NCI-H1105 (cell line): ENCODE measurements at places on chromosomes 2 and 18.
A peak's percentile ranks its signal among the peaks of the same experiment; 100 is the strongest.

DNA sequence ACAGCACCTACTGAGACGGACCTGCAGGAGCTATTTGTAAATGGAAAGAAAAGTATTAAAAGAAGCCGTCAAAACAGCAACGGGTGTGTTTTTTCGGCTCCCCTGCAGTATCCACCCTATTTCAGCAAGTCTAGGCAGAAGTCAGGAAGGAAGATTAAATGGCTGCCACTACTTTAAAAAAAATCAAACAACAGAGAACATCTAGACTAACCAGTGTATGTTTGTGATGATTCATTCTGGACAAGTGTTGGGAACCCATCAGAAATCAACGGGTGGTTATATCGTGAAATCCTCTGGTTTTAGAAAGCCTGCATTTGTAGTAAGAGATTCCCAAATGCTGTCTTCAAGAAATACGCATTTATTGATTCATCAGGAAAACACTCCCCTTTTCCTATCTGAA is 9.0 kb downstream of the PMAIP1 start:
- no peak for DNase-seq

DNA sequence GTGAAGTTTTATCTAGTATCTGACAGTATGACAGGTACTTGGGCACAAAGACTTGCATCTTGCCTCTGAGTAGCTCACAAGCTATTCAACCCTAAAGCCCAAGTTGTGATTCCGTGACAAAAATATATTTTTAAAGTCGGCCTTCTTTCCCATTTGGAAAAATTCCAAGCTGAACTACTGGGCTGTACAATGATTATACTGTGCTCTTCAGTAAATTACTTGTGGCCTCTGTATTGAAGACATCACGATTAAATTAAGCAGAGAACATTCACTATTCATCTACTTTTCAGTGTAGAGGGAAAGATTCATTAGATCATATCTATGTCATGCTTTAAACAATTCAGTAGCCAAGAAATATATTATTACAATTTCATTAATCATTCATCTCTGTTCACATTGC is 282.2 kb downstream of the CDH2 start:
- no peak for DNase-seq

- no peak for DNase-seq
Observed at GRCh38 chr2:84556190-84556589, 39.9 kb downstream of the DNAH6 start.

DNA sequence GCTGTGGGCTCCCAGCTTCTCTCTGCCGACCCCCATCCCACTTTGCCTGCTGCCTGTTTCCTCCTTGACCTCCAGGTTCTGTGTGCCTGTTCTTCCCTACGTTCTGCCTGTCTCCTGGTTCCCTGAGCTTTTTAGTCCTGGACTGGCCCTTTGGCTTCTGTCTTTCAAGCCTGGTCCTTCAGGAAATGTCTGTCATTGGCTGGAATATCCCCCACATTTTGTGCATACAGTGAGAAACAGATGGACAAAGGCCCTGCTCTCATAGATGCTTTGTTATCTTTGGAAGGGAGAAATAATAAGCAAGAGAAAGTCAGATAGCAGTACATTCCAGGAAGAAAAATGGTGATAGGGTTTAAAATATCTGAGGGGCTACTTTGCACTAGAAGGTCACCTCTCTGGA is 5.7 kb downstream of the MGAT5 start:
- no peak for DNase-seq

GRCh38 chr2:82879803-82880202 is 1579.3 kb downstream of the SUCLG1 start:
- DNase-seq, result no peak

- no peak for DNase-seq
Observed at GRCh38 chr2:8642366-8643068, 39.3 kb upstream of the ID2 start.

DNA sequence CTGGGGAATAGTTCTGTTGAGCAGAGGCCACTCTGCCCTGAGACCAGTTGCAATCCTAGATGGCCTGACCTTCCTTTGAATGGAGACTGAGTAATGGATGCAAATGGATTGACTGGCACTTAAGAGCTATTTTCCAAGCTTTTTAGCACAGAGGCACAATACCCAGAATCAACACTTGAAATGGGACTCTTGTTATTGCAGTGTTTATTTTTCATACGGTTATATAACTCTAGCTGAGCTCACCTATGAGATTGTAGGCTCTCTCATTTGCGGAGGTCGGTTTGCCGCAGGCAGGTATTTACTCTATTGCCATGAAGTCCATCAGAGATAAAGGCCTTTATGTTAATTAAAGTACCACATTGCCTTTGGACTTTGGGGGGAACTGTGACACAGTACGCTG is 422.3 kb upstream of the CELF4 start:
- peak; percentile 86 for DNase-seq

DNA sequence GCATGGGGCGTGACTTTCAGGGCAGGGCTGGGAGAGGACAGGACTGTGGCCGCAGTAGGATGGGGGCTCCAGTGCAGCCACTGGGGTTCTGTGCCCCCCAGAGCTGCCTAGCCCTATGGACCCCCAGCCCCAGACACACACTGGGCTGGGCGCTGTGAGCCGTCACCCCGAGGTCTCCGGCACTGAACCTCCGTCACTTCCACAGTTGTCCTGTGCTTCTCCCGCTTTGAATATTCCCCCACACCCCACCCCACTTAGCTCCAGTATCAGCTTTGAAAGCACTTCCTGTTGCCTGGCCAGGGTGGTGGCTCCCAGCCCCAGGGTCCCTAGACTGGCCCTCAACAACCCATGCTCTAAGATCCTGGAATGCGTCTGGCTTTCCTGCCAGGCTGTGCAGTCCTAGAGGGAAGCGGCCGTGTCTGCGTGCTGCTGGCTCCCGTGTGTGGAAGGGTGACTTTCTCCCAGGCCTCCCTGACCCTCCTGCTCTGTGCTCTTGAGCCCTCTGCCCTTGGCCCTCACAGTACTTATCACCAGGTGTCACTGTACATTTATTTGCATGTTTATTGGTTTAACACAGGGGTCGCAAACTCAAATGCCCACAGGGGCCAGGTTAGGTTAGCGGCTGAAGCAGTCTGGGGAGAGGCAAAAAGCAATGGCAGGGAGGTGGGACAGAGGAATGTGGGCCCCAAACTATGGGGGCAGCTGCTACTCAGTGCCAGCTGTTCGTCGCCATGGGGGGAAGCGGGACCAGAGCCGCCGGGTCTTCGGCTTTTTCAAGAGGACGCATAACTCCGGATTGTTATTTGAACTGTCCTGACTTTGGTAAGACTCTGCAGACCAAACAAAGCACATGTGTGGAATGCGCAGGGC is 9.9 kb downstream of the OBSL1 start:
- no peak for DNase-seq

- no peak for DNase-seq
Observed at GRCh38 chr2:24181849-24182248, 7.0 kb downstream of the FAM228A start.

- no peak for DNase-seq
Observed at GRCh38 chr2:232798187-232798586, 21.8 kb upstream of the KCNJ13 start.

DNA sequence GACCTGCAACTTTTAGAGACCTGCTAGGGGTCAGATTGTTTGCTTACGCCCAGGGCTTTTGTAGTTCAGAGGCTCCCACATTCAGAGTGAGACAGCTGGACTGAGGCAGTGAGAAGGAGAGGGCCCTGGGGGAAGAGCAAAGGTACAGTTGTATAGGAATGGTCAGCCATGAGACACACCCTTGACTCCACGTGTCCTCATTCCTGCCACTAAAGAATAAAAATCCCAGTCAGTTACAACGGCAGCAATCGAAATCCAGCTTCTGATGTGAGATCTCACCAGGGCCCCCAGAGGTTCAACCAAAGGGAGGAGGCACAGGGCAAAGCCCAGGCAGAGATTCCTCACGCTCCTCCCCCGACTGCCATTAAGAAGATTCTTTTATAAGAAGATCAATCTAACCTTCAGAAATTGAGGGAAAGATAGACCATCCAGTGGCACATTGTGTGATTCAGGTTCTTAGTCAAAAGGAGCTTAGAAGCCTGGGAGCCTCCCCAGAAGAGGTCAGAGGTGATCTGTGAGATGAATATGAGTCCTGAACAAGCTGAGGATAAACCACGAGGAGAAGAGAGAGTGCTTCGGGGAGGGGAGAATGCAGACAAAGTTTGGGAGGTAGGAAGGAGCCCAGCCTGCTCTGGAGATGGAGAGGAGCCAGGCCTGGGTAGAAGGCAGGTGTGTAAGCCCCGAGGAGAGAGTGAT is 317.0 kb downstream of the CYP26B1 start:
- no peak for DNase-seq

DNA sequence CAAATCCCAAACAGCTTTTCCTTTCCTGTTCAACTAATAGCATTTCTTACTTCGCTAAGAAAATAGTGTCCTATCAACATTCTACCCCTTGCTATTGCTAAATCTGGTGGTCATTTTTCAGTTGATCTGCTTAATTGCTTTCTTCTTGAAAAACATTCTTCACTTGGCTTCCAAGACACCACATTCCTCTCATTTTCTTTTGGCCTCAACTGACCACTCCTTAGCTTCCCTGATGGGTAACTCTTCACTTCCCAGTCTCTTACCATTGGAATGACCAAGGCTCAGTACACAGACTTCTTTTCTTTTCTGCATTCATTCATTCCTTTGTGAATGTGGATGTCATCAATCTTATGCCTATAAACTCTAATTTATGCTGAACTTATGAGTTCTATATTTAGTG is 230.8 kb upstream of the CDH2 start:
- no peak for DNase-seq

DNA sequence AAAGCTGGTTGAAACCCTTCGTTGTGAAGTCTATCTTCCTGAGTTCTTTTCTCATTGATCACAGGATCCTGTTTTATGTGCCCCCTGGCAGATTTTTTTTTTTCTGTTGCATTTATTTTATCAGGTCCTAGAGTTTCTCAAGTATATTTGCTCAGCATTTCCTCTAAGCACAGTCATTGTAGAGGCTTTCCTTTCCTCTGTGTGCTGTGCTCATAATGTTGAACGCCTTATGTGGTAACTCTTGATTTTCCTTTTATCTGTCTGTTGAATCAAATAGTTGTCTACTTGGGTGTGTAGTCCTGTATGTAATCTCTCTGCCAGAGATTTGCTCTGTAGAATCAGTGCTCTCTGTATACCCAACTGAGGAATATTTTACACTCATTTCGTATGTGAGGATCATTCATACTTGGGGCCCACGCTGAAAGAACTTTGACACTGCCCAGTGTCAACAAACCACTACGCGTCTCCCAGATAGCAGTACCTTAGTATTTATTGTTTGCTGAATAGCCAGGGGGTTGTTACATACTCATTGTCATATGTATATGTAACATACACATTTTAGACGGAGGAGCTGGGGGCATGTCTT is 118.2 kb downstream of the CTNNA2 start:
- DNase-seq, result no peak

- DNase-seq, result no peak
Observed at GRCh38 chr2:207869784-207870778, 100.4 kb upstream of the FZD5 start.

- DNase-seq, result no peak
Observed at GRCh38 chr2:136495636-136496035, 269.7 kb upstream of the THSD7B start.

GRCh38 chr2:241248897-241249296 is 60.4 kb downstream of the ANO7 start:
- no peak for DNase-seq

DNA sequence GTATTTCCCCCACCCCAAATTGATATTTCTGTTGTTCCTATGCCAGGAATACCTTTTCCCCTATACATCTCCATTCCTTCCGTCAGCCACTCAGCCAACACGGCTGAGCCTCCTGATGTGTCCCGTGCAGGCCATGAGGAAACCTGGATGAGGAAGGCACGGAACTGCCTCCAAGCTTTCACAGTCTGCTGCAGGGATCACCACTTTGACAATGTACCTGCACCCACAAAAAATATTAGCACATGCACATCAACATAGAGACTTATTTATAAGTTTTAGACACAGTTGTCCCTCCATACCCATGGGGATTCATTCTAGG is 101.4 kb upstream of the PPP1CB start:
- no peak for DNase-seq

GRCh38 chr18:58364876-58365528 is 263.9 kb downstream of the ALPK2 start:
- DNase-seq, result no peak

DNA sequence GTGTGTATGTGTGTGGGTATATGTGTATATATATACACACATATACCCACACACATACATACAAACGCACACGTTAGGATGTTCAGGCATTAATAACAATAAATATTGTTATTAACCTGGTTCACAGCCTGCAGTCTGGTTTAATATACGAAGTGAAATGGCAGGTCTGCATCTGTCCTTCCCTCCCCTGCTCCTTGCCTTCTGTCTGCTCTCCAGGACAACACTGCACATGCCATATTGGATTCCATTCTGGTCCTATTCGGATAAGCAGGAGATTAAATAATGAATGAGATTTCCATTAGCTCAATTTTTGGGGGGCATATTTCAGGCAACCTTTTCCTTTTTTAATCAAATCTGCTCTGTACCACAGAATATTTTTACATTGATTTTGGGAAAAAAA is 158.0 kb downstream of the CELF4 start:
- no peak for DNase-seq

- no peak for DNase-seq
Observed at GRCh38 chr2:122514451-122514996, 759.1 kb downstream of the TSN start.

DNA sequence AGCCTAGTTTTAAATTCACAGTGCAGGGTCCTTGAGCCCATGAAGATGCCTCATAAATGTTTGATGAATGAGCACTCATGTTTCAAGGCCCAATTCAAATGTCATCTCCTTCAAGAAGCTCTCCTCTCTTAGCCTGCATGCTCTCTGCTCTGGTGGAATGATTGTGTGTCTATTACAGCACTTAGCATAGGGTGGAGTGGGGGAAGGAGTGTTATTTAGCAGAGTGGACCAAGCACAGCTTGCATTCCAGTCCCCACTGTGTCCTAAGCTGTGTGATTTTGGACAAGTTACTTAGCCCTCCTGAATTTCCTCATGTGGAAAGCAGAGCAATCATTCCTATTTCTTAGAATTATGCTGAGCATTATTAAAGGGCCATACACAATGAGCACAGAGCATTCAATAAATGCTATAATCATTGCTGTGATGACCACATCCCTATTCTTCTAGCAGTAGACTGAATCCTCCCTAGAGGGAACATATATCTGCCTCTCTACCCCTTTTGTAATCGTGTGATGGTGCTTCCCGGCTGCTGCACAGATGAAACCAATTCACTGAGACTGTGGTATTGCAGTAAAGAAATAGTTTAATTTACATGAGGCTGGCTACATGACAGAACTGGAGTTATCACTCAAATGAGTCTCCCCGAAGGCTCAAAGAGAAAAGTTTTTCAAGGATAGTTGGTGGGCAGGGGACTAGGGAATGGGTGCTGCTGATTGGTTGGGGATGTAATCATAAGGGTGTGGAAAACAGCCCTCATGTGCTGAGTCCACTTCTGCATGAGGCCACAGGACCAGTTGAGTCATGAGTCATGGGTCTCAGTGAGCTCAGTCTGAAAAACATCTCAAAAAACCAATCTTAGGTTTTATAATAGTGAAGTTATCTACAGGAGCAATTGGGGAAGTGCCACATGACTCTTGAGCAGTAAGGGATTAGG is 173.4 kb upstream of the NDUFV2 start:
- no peak for DNase-seq

GRCh38 chr18:49155857-49156256 is 205.1 kb upstream of the SMAD7 start:
- DNase-seq, result no peak

- no peak for DNase-seq
Observed at GRCh38 chr2:196201229-196202009, 30.0 kb upstream of the STK17B start.
